Activated naive CD8-positive, alpha-beta T cell treated with anti-CD3 and anti-CD28 coated beads for 36 hours (primary cell): ENCODE measurements at places on chromosomes 12 and 14. TPM values are rescaled to one million over a fixed set of nuclear protein-coding genes. Genes with fewer than 3 reads are reported as not detected.

DNA sequence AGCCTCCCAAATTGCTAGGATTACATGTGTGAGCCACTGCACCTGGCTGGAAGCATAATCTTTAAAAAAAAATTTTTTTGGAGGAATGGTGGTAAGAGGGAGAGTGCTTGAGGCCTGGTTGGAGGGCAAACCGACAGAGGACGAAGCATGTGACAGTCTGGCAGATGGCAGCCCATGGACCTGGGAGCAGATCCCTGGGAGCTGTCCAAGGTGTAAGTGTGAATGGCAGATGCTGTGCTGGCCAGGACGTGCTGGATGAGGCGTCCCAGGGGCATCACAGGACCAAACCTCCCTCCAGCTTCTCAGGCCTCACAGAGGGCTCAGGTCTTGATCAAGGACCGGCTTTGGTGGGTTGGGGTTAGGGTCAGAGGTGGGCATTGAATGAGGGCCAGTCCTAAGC is 128.4 kb upstream of the NCOR2 start:
- H3K36me3 ChIP-seq = peaks cover 2% of the 10 kb centered on the region
- no peak overlapping the region for H3K27ac ChIP-seq
- DNase-seq = no peak
- H3K4me3 ChIP-seq = no peak overlapping the region

DNA sequence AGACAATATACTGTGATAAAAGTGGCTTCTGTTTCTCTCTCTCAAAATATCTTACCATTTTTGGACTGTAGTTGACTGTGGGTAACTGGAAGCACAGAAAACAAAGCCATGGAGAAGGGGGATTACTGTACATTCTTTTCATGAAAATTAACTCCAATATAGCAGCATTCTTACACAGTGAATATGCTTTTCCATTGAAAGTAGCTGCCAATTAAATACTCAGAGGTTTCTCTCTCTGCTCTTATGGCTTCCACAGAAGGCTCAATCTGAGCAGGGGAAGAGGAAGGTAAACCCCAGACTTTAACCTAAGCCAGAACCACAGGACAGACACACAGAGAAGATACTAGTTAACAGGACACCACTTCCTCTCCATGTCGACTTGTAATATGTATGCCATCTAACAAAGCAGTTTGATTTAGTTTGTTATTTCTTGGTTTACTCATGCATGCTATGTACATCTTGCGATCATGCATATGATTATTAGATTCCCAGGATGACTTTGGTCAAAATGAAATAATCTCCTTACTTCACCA is 150.2 kb downstream of the SSPN start:
- H3K27me3 ChIP-seq = no peaks in the 10 kb centered on the region
- DNase-seq = no peak
- peaks cover 8% of the 10 kb centered on the region for H3K4me1 ChIP-seq
- no peak overlapping the region for H3K4me3 ChIP-seq

DNA sequence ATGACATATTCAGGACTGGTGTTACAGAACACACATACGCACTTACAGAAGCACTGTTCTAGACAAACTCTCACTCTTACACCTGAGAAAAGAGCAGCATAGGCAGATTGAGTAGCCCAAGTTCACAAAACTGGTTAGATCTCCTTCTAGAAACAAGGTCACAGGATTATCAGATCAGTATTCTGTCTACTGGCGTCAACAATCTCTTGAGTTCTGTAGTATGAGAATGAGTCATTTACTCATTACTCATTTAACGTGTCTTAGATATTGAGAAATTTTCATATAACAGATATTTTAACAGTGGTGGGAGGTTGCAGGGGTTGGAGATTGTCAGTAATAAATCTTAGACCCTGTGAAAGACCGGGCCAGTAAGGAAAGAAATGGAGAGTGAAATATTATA is 2.8 kb upstream of the TSPAN8 start:
- H3K27ac ChIP-seq = no peak overlapping the region
- H3K4me3 ChIP-seq = no peak overlapping the region
- no peak for DNase-seq
- no peaks in the 10 kb centered on the region for H3K36me3 ChIP-seq
- peaks cover 4% of the 10 kb centered on the region for H3K27me3 ChIP-seq

- H3K4me1 ChIP-seq = peaks cover 64% of the 10 kb centered on the region
- H3K36me3 ChIP-seq = peaks cover 24% of the 10 kb centered on the region
- no peak overlapping the region for H3K27ac ChIP-seq
- H3K27me3 ChIP-seq = no peaks in the 10 kb centered on the region
These were observed 17.7 kb downstream of the SYNE3 start for GRCh38 chr14:95498622-95499353.

- peak overlapping the region; percentile 81 for H3K27ac ChIP-seq
- no peak overlapping the region for H3K4me3 ChIP-seq
- peaks cover 45% of the 10 kb centered on the region for H3K36me3 ChIP-seq
- no peaks in the 10 kb centered on the region for H3K27me3 ChIP-seq
- DNase-seq = no peak
These were observed 82.4 kb upstream of the RESF1 start for GRCh38 chr12:31876568-31877424.

DNA sequence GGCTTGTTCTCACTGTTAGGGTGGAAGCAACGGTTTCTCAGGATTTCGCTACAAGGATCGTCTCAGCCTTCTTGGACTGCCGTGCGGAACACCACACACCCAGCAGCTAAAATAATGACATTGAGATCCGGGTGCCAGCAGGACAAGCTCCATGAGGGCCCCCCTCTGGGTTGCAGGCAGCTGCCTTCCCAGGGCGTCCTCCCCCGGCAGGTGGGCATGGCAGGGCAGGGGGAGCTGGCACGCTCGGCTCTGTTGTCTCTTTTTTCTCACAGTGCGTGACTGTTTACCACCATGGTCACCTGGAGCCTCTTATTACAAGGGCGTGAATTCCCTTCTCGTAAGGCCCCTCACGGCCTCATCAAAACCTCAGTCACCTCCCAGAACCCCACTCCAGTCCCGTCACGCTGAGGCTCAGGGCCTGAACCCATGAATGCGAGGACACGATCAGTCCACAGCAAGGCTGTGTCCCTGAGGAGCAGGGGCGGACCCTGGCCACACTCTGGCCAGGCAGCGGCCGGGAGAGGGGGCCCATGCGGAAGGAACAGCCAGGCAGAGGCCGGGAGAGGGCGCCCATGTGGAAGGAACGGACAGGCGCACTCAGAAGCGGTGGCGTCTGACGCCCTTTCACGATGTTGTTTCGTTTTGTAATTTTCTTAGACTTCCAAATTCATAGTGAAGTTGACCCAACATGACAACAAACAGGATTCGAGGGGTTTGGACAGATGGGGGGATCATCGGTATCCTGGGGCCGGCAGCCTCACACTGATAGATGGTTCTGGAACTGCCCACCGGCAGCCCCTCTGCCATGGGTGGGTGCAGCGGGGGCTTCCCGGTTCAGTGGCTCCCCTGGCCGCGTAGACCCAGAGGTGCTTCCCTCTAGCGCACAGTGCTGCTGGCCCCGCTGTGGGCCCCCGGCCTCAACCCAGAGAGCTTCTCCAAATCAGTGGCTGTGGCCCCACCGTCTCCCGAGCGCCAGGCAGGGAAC is 10.0 kb downstream of the LRCOL1 start:
- H3K4me1 ChIP-seq = peaks cover 16% of the 10 kb centered on the region
- no peaks in the 10 kb centered on the region for H3K36me3 ChIP-seq
- H3K4me3 ChIP-seq = peak overlapping the region; percentile 56
- H3K27me3 ChIP-seq = peaks cover 81% of the 10 kb centered on the region

DNA sequence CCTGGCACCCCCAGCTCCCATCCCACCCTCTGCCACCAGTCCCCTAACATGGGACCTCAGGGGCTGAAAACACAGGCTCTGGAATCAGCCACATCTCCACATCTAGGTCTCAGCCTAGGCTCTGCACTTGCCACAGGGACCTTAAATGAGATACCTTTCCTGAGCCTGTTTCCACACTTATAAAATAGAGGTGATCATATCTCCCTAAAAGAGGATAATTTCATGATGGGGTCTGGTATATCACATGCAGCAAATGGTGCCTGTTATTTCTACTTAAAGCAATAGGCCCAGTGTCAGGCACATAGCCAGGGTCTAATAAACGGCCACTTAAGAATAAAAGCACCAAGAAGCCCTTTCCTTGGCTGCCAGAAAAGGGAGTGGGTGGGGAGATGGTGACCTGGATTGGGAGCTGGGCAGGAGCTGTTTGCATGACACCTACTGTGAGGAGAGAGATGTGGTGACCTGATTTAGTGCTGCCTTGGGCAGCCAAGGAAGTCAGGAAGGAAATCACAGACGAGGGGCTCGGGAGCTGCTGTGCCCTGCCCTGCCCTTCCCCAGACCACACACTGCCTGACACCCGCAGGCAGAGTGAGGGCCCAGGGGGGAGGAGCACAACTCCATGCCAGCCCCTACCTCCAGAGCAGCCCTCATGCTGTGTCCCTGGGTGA is 71.2 kb downstream of the IRF2BPL start:
- DNase-seq = no peak
- no peaks in the 10 kb centered on the region for H3K27me3 ChIP-seq
- peak overlapping the region; percentile 99 for H3K27ac ChIP-seq
- peaks cover 6% of the 10 kb centered on the region for H3K36me3 ChIP-seq
- H3K4me3 ChIP-seq = peak overlapping the region; percentile 77

- DNase-seq = no peak
- H3K4me1 ChIP-seq = peaks cover 21% of the 10 kb centered on the region
- H3K27ac ChIP-seq = no peak overlapping the region
- no peaks in the 10 kb centered on the region for H3K36me3 ChIP-seq
- no peaks in the 10 kb centered on the region for H3K27me3 ChIP-seq
These were observed 13.6 kb upstream of the MLXIP start for GRCh38 chr12:122064780-122065588.

GRCh38 chr14:90613453-90613852 is 202.8 kb downstream of the TTC7B start:
- no peak overlapping the region for H3K4me3 ChIP-seq
- no peaks in the 10 kb centered on the region for H3K36me3 ChIP-seq
- H3K27ac ChIP-seq = no peak overlapping the region
- H3K27me3 ChIP-seq = no peaks in the 10 kb centered on the region

DNA sequence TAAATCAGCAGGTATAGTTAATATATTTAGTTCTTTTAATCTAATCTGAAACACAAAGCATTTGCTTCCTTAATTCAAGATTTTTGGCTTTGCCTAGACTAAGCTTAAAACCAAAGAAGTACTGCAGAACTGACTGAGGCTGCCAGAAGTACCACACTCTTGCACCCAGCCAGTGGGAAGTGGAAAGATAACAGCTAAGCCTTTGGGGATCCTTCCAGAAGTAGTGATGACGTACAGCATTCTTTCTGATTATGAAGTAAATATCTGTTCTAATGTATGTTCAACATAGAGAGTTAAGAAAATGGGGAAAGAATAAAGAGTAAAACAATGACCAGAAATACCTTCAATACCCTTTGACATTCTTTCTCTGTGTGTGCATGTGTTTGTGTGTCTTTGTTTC is 19.3 kb downstream of the NTF3 start:
- peaks cover 24% of the 10 kb centered on the region for H3K27me3 ChIP-seq
- no peaks in the 10 kb centered on the region for H3K4me1 ChIP-seq
- H3K27ac ChIP-seq = no peak overlapping the region
- H3K36me3 ChIP-seq = no peaks in the 10 kb centered on the region

DNA sequence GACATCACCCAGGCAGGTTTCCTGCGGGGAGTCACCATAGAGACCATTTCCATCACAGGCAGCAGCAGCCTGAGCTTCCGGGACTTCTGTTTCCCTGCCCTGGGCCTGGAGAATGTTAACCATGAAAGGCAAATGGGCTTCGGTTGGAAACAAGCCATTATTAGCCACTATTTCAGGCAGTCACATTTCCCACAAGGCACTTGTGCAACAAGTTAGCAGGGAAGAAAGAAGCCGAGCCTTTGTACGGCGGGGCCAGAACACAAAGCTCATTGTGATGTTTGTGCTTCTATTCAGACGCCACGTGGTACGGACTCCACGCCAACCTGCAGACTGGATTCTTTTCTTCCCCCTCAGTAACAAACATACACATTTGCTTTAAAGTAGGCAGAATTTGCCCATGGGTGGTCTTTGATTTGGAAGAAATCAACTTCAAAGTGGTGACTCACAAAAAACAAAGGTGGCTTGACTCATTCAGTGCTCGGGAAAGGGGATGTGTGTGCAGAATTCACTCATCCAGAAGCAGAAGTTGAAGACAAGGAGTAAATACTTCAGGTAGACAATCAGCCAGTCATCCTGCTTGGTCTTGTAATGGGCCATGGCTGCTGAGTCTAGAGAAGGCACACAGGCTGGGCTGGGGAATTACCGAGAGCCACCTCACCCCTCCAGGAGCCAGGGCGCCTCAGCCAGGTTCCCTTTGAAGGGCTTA is 154.2 kb upstream of the PRMT8 start:
- peaks cover 10% of the 10 kb centered on the region for H3K27me3 ChIP-seq
- no peak overlapping the region for H3K27ac ChIP-seq
- no peak for DNase-seq

DNA sequence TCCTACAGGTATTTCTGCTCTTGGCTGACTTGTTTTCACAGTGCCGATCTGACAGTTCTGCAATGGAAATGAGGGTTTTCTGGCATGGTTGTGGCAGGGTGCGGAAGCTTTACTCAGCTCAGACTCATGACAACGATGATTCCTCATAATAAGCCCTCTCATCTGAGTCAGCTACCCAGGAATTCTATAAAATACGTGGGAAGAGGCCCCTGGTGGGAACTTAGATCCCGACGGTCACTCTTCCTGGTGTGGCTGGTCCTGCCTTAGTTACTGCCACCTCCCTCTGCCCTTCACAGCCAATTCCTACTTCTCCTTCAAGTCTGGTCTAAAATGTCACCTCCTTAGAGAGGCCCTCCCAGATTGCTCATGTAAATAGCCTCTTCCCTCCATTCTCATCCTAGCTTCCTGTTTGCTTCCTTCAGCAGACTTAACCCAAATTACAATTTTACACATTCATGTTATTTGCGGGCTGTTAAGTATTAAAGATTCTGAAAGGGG is 104.2 kb upstream of the MAP1LC3B2 start:
- H3K27ac ChIP-seq = no peak overlapping the region
- no peak overlapping the region for H3K4me3 ChIP-seq
- no peaks in the 10 kb centered on the region for H3K27me3 ChIP-seq
- H3K36me3 ChIP-seq = no peaks in the 10 kb centered on the region

GRCh38 chr14:93381644-93382043 is 34.7 kb downstream of the COX8C start:
- H3K4me1 ChIP-seq = no peaks in the 10 kb centered on the region
- H3K27ac ChIP-seq = no peak overlapping the region
- no peak overlapping the region for H3K4me3 ChIP-seq
- DNase-seq = no peak
- H3K36me3 ChIP-seq = no peaks in the 10 kb centered on the region

DNA sequence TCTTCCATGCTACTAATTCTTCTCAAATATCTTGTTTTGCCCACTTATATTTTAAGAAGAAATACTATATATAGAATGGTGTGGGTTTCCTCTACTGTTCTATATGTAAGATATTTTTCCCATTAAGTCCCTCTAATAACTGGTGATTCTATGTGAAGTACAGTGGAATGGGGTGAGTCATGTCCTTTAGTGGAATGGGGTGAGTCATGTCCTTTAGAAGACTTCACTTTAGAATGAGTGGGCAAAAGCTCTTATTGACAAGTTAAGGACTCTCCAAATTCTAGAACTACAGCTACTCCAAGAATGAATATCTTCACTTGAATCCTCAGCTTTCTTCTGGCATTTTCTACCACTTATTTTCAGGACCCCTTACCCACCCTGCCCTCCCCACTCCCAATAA is 349.9 kb downstream of the ETNK1 start:
- H3K4me3 ChIP-seq = no peak overlapping the region
- no peak overlapping the region for H3K27ac ChIP-seq
- H3K36me3 ChIP-seq = no peaks in the 10 kb centered on the region
- no peaks in the 10 kb centered on the region for H3K4me1 ChIP-seq

The GPR65 gene
- total RNA-seq = 17.3 TPM

The SLC22A17 gene
- 2.9 TPM for total RNA-seq

The TTC9 gene
- total RNA-seq = 4.9 TPM

The GPR84 gene
- 1.2 TPM for total RNA-seq

The DAO gene
- not detected for total RNA-seq

The STAB2 gene
- not detected for total RNA-seq

The DIO2 gene
- total RNA-seq = not detected

The GUCY2C gene
- not detected for total RNA-seq

The KLHL33 gene
- total RNA-seq = 0.50 TPM
